Muscle of arm (tissue), 14 donors: ENCODE measurements at places on chromosomes 3 and 15. TPM values are rescaled to one million over a fixed set of nuclear protein-coding genes. Genes with fewer than 3 reads are reported as not detected.

Gene HYAL2
- polyA plus RNA-seq, result 30.9 TPM

Gene CALML4
- polyA plus RNA-seq, result 8.0 TPM

Gene LRRK1
- polyA plus RNA-seq, result 5.8 TPM

Gene TRNT1
- polyA plus RNA-seq, result 26.9 TPM
